ENCODE measurements at places on chromosomes 11 and 22.
A peak's percentile ranks its signal among the peaks of the same experiment; 100 is the strongest.

DNA sequence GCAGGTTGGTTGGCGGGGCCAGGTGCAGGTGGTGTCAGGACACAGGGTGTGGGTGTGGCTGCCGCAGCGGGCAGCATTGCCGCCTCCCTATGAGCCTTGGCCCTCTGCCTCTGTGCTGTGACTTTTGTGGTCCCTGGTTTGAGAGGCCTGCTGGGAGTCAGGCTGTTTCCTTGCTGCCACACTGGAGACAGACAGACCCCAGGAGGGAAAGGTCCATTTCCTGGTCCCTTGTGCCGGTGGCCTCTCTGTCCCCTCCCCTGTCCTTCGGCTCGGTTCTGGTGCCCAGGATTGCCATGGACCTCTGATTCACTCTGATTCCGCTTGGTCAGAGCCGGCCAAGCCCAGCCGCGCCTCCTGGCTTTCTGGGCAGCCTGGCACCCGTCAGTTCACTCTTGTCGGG, 196.9 kb downstream of the TBC1D22A start:
- no peak for DNase-seq

GRCh38 chr11:93234602-93235207, 36.9 kb upstream of the SLC36A4 start:
- peak; percentile 75 for DNase-seq

DNA sequence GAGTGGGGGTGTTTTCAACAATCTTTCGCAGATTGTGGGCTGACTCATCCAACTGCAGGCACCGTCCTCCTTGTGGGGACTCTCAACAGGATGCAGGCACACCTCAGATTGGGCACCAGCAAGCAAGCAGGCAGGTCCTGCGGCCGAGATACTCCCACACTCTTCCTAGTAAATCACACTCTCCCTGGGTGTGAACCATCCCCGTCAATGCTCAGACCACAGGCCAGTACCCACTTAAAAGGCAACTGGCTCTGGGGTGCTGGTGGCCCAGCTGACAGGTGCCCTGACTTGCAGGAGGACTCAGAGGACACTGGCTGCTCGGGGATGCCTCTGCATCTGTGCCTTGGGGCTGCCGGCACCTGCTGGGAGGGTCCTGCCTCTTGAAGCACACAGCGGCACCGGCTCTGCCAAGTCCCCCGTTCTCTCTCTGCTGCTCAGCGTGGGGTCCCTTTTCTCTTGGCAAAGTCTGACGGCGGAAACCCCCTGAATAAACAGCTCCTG, 282.5 kb downstream of the CTTN start:
- no peak for DNase-seq

DNA sequence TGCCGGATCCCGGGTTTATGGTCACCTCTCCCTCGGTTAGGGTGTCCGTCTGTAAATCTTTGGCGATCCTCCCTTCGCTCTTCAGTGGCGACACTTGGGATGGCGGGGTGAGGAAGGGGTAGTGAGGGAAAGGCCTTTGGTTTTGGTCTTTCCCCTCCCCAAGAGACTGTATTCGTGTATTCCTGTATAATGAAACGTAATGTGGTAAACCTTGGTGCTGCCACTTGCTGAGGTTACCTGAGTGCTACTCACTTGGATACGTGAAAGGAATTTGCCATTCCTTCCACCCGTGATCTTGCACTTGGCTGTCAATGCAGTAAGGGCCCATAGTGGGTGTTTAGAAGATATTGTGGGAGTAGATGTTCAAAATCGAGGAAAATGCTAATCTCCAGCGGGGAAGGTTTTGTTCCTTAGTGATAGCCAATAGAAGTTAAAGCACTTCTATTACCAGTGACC, 578 bp upstream of the NUP160 start:
- DNase-seq = no peak

DNA sequence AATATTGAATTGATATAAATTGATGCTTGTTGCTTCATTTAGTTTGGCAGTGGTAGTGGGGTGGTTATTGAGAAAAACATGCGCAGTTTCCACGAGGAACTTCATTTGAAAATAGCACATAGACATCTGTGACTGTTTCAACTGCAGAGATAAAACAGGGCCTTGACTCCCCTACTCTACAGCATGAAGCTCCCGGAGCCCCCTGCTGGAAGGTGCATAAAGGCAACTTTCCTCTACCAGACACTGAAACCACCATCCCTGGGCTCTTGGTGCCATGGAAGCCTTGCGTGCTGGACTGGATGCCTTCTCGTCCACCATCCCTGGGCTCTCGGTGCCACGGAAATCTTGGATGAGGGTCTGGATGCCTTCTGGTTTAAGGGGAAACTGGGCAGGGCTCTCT, 195.9 kb downstream of the CSNK2A3 start:
- peak; percentile 48 for DNase-seq

- peak; percentile 50 for DNase-seq
Observed at GRCh38 chr11:1401656-1402221, 12.0 kb downstream of the BRSK2 start.

DNA sequence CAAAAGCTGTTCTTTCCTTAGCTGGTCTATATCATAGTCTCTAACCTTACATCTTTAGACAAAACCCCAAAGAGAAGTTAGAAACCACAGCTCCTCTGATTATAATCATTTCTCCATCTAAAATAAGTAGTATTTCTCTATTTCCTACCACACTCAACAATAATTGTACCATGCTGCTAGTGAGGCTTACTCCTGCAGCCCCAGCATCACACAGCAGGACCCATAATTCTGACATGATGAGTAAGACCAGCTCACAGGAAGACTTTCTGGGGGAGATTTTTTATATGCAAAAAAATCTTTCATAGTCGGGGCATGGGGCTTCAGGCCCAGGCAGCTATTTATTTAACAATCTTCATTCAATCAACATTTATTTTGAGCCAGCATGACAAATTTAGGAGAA, 441.6 kb downstream of the DYNC2H1 start:
- no peak for DNase-seq

GRCh38 chr11:102793677-102794290, 4.2 kb downstream of the MMP1 start:
- peak; percentile 48 for DNase-seq
